ENCODE measurements at places on chromosomes 2 and 18.

GRCh38 chr2:190169221-190170072 lies 106.9 kb upstream of the MSTN start:
- no peak for DNase-seq

GRCh38 chr2:223282221-223282620 lies 230.2 kb downstream of the KCNE4 start:
- no peak for DNase-seq

- DNase-seq = no peak
These were observed 390.7 kb upstream of the TMEFF2 start for GRCh38 chr2:192585418-192585817.

- DNase-seq = no peak
These were observed 279.9 kb downstream of the ALPK2 start for GRCh38 chr18:58348951-58349350.

DNA sequence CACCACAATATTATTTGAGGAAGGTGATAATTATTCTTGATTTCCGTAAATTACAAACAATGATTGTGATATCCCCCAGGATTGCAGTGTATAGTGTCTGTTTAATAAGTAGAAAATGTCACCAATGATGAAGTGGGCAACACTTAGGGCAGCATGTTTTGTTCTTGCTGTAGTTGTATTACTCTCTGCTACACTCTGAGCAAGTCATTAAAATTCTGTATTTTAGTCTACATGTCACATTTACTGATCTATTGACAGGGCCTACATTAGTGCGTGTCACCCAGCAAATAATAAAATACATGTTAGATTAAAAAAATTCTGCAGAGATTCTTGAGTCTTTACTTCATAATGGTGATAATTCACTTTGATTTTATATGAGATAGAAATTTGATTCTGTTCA lies 247.6 kb downstream of the TMX3 start:
- no peak for DNase-seq

DNA sequence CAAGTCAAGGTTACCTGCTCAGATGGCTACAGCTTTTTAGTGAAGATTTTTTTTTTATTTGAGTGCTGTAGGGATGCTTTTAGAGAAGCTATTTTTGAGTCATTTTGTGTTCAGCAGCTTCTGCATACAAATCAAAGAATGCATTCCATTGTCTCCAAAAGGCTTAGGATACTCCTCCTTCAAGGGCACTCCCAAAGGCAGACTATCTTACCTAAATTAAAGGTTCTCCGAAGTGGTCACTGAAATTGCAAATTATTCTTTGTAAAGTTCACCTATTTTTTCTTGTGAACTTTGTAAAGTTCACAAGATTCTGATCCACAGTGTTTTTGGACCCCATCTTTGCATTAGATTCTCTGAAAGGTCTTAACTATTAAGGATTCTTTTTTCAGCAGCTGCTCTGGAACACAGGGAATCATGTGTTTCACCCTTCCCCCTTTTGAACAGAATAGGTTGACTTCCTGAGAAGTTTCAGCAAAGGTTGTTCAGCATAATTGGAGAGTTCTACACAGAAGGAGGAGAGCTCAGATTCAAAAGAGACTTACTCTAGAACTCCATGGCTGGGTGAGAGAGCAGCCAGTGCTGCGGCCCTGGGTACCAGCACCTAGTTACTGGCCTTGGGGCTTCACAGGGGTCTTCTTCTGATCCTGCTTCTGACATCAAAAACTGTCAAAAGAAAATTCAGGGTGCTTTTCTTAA lies 14.5 kb downstream of the CLIP4 start:
- no peak for DNase-seq

DNA sequence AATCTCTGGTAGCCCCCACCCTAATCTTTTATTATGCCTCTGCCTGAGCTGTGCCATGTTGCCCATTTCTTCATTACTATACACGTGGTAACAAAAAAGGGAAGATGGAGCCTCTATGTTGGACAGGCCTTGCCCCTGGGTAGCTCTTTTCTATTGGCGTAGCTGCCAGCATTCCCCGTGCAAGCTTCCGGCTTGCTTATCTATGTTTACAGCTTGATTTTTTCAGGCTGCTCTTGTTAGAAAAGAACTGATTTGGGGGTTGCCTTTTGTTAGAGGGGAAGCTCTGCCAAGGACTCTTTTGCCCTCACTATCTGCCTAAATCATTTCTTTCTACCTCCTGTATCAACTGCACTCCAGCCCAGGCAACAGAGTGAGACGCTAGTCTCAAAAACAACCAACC lies 45.5 kb upstream of the ZSWIM2 start:
- DNase-seq = no peak

GRCh38 chr18:44465381-44465841 lies 215.3 kb upstream of the SETBP1 start:
- no peak for DNase-seq

DNA sequence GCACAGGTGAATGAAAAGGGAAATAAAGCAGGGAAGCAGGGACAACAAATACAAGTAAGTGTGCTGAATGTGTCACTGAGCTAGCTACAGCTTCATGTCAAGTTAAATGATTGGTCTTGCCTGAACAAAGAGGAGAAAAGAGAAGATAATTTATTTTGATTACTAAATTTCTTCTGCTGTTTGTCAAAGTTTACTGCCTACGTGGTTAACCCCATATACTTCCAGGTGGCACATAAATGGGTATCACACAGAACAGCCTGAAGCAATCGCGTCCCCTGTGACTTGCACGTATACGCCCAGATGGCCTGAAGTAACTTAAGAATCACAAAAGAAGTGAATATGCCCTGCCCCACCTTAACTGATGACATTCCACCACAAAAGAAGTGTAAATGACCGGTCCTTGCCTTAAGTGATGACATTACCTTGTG lies 434.2 kb downstream of the LRRTM4 start:
- DNase-seq = no peak

- no peak for DNase-seq
These were observed 299.3 kb downstream of the CCDC85A start for GRCh38 chr2:56483081-56483480.

GRCh38 chr2:69789175-69789721 lies 40.2 kb upstream of the GMCL1 start:
- DNase-seq = no peak

GRCh38 chr2:187912950-187913349 lies 358.7 kb upstream of the TFPI start:
- DNase-seq = no peak

- peak; percentile 22 for DNase-seq
These were observed 1.3 kb upstream of the ACKR3 start for GRCh38 chr2:236568068-236568921.

DNA sequence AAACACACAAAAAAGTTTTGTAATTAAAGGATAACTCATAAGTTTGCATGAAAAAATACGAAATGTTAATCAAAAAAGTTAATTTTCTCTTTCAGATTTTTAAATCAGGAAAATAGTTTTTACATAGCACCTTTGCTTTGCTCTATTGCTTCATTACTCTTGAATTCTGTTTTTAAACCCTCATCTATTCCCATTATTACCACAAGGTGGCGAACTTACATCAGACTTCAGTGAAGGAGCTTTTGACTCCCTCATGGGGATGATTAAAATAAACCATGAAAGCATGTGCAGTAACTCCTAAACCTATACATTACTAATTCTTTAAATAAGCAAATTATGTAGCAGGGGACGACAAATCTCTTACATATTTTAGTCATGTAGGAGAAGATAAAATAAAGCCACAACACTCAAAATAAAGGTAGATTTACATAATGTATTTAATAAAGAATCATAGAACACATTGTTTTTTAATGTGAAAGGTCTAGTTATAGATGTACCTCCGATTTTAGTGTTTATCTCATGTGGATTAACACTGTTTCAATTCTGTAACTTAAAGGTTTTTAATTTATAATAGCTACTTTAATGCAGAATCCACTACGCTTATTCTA lies 105.2 kb downstream of the NETO1 start:
- DNase-seq = no peak

DNA sequence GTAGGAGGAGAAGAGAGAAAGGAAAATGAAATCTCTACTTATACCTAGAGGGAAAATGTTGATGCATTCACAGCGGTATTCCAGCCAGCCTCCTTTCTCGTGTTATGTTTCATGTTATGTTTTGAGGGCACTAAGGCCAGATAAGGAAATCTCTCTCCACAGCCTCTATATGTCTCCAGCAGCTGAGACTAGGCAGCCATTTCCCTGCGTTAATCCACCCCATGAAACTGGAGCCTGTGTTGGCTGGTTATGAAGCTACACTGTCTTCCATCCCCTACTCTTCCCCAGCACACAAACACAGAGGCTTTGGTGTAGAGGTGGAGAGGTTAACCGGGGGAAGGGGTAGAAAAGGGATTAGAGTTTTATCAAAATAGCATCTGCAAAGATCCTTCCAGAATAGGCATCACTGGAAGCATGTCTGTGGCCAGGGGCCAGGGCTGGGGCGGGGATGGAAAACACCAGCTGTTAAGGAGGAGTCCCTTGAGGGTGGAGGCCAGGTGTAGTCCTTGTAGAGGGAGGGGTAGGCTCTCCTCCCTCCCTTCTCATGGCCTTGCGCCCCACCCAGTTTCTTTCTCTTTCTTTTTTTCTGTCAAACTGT lies 100.9 kb upstream of the TNP1 start:
- no peak for DNase-seq

GRCh38 chr18:3485153-3486149 lies 35.5 kb downstream of the TGIF1 start:
- DNase-seq = no peak

- no peak for DNase-seq
These were observed 217.5 kb downstream of the GPD2 start for GRCh38 chr2:156653675-156654074.

DNA sequence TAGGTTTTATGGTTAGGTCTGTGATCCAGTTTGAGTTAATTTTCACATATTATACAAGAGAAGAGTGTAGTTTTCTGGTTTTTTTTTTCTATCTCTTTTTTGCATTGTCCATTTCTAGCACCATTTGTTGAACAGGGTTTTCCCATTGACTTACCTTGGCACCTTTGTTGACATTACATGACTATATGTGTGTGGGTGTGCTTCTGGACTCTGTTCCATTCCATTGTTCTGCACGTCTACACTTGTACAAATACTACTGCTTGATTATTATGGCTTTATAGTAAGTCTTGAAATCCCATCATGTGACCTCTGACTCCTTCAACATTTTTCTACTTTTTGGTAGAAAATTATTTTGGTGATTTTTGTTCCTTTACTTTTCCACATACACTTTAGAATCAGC lies 38.7 kb downstream of the UBE2F start:
- no peak for DNase-seq

GRCh38 chr2:229330952-229331351 lies 59.9 kb upstream of the PID1 start:
- DNase-seq = no peak

- DNase-seq = no peak
These were observed 70.3 kb upstream of the UPP2 start for GRCh38 chr2:158031371-158031770.

DNA sequence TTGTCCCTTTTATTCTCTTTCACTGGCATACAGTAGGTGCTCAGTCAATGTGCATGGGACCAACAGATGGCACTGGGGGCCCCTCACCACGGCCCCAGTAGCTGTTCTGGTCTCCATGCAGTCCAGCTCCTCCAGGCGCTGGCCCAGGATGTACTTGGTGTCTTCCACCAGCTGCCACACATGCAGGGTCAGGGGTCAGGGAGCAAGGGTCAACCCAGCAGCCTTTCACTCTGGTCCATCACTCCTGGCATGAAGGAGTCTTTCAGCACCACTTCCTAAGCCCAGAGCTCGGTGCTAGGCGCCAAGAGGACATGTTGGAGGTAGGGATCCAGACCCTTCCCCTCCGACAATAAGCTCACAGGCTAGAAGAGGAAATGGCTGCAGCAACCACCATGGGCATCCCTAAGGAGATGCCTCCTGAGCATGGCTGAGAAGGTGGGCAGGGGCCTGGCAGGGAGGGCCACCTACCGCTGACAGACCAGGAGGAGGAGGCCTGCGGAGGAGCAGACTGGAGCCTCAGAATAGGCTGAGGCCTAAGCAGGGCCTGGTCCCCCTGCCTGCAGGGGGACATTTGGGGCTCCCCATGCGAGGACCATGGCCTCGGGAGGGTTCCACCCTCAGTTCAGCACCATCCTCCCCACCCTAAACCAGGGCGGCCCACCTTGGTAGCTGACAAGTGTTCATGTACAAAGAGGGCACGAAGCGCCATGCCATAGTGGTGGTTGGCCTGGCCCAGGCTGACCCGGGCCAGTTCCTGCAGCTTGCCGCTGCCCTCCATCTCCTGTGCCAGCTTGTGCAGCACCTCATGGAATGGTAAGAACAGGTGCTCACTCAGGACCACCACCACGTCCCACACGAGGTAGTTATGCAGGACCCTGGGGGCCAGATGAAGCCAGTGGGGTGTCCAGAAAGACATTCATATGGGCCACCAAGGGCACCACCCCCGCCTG lies 10.2 kb downstream of the ALPG start:
- no peak for DNase-seq

- DNase-seq = no peak
These were observed 756.0 kb upstream of the LRATD1 start for GRCh38 chr2:13876491-13877037.

DNA sequence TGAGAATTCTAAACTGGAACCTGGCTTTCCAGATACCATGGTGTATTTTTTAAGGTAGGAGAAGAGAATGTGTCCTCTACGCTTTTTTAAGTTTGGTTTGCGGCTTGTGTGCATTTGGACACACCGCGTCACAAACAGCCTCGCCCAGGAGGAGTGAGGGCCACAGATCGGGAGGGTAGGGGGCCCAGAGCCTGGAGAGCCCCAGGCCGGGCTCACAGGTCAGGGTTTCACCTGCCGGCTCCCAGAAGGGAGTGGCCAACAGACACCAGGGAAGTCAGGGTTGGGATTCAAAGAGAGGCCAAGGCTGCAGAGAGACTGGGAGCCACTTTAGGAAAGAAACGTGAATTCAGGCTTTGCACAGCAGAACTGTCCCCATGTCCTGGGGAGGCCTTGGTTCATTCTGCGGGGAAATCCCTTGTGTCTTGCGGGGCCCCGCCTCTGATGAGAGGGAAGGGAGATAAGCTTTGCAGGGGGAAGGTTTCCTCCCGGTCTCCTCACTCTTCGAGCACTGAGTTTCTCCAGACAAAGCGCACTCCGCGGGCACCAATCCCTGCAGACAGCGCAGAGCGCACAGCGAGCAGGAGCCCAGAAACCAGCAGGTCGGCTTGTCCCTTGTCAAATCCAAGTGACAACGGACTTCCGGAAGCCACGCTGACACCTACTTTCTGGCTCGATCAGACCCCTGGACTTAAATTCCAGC lies 2.0 kb upstream of the TUBB6 start:
- no peak for DNase-seq

GRCh38 chr2:112773556-112773955 lies 9.1 kb upstream of the CKAP2L start:
- no peak for DNase-seq

- DNase-seq = no peak
These were observed 29.8 kb downstream of the MGAT5 start for GRCh38 chr2:134283661-134284060.

DNA sequence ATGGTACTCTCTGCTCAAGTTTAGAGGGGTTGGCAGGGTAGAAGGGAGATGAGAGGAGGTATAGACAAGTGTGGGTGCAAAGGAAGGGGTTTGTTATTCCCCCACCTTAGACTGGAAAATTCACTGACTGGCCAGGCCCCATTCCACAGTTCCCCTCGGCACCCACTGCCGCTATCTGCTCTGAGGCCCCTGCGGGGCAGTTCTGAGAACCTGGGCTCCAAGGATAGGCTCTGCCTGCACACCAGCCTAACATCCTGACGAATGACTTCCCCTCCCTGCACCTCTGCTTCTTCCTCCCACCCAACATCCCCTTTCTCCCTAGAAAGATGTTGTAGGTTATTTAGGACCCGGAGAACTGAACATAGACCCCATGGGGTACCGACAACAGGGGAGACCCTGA lies 303.9 kb upstream of the HDAC4 start:
- DNase-seq = no peak

All from activated CD4-positive, alpha-beta T cell treated with anti-CD3 and anti-CD28 coated beads, Interleukin-2, amount 50 U/mL, for 1 hour (primary cell).